ENCODE measurements at places on chromosomes 3 and 15.

- DNase-seq, result no peak
Observed at GRCh38 chr3:108830991-108831614, 8.5 kb downstream of the TRAT1 start.

DNA sequence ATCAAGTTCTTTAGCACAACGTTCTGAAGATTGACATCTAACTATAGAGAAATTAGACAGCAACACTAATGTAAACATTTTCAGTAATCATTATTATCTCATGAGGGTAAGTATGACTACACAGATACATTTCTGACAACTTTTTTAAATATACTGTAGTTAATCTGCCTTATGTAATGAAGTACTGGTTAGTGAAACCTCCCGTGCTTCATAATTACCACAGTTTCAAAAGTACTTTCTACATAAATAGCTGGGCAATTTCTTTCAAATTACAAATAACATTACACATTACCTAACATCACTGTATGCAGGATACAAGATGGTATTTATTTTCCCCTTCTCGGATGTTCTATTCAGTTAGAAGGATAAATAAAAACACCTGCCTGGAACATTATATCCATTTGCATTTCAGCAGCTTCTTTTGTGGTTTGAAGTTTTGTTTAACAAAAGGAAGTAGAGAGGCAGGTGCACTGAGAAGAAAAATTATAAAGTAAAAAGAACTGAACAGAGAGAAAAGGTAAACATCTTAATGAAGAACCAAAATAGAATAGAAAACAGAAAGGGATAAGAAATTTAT is 1241.5 kb upstream of the GBE1 start:
- no peak for DNase-seq

DNA sequence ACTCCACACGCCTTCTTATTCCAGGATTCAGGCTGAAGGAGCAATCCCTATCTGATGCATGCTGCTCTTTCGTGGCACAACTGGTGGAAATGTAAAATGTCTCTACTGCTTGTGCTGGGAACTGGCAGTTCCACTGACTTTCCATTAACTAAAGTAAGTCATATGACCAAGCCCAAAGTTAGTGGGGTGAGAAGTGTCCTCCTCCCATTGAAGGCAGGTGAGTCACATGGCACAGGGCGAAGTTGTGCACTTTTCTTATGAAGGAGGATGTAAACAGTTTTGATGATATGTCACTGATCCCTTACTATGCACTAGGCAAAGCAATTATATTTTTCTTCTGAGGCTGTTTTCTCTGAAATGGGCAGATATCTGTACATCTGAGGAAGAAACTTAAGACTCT is 51.6 kb downstream of the SLC7A14 start:
- no peak for DNase-seq

GRCh38 chr3:181290941-181291340 is 301.4 kb upstream of the DNAJC19 start:
- no peak for DNase-seq

DNA sequence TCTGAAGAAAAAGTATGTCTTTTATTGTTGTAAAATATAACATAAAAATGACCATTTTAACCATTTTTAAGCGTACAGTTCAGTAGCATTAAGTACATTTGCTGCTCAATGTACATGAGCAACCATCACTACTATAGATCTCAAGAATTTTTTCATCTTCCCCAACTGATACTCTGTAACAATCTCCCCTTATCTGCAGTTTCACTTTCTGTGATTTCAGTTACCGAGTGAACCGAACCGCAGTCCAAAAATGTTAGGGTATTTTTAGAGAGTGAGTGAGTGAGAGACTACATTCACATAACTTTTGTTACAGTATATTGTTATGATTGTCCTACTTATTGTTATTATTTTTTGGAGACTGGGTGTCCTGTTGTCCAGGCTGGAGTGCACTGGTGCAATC is 9.0 kb upstream of the SLC25A26 start:
- DNase-seq, result no peak

Data from activated T-helper 1 cell treated with anti-CD3 and anti-CD28 coated beads, Interleukin-2, amount 50 U/mL, for 16 hours (primary cell).